ENCODE measurements at places on chromosomes 12 and 14. TPM values are rescaled to one million over a fixed set of nuclear protein-coding genes. Genes with fewer than 3 reads are reported as not detected.

- no peak for DNase-seq
These were observed 240.0 kb downstream of the AACS start for GRCh38 chr12:125305231-125305630.

GRCh38 chr12:55001198-55001868 is 16.8 kb upstream of the TESPA1 start:
- DNase-seq: no peak

GRCh38 chr12:49800421-49801140 is 27.6 kb downstream of the NCKAP5L start:
- no peak for DNase-seq

DNA sequence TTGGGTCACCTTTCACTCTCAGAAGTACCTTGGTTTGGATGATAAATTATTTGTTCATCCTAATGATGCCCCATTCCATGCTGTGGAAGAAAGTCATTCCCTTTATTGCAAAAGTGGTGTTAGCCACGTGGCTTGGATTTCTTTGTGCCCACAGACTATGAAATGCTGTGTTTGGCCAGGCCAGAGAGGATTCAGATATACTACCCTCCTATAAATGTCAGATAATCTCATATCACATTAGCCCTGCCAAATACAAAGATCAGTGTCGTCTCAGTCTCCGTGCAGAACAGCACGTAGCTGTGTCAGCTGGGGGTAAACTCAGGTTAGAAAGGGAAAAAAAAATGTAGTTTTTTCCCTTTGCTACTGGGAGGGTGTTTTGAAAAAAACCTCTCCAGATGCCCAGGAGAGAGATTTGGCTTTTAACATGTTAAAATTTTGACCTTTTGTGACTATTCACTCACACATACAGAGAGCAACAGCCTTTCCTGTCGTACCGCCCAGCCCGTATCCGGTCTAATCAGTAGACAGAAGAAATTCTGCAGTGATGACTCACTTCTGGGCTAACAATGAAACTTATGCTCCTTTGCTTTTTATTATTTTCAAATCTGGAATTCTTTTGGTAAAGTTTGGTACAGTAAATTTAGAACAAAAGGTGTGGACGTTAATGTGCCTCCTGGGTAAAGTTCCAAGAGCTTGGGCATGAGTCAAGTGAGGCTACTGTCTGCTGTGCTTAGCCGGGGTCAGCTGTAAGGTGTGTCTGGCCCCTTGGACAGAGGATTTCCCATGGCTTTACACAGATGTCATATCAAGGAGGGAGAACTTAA is 8.5 kb upstream of the PTPRB start:
- peak; percentile 41 for DNase-seq

DNA sequence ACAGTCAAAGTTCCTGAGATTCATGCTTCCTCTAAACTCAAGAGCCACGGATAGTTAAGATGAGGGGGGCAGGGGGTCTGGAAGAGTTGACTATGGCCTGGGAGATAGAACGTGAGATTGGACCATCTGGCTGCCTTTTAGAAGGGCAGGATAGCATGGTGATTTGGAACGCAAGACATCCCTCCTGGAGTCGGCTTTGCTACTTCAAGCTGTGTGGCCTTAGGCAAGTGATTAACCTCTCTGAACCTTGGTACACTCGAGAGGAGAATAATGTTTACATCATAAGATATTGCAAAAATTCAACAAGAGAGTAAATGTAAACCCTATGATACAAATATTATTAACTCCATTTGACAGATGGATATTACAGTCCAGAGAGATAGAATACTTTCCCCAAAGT is 49.7 kb downstream of the RPH3A start:
- DNase-seq: no peak

DNA sequence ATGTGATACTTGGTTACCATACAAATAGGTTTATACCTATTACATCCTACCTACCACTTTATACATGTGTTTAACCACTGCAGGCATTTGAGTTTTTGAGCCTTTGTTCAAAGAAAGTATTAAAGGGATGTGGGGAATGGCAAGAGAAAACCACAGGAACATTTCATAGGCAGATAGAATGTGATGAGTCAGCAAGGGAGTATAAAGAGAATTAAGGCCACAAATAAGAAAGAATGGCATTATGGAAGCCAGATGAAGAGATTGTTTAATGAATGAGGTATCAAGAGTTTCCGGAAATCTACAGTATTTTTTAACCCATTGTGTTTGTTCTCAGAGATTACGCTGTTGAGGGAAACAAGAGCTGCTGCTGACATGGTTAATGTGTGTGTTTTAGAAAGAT is 66.9 kb downstream of the METTL25 start:
- no peak for DNase-seq

- DNase-seq: peak; percentile 30
These were observed 707 bp downstream of the CPSF6 start for GRCh38 chr12:69239922-69240630.

DNA sequence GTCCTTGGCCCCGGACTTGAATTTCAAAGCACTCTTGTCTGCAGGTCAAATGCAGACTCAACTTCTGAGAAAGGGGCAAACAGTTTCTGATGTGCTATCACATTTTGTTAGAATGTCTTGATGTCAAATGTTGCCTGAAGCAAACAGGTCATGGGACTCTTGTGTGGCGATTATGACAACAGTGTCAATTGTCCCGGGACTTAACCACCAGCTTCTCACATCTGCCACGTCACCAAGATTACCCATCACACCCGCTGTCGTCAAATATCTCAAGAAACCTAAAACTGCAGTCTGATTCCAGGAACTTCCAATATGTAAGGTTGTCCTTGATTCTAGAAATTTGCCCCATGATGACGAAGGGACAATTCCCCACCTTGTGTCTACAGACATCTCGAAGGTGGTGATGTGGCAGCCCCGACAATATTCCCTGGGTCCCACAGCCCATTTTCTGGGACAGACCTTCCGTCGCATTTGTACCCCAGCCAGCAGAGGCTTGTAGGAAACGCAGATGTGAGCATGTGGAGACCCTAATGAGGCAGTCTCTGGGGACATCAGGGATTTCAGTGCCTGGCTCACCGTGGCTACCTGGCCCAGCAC is 21.3 kb downstream of the LRTM2 start:
- DNase-seq: no peak

- no peak for DNase-seq
These were observed 227.3 kb upstream of the USP15 start for GRCh38 chr12:62032870-62033269.

GRCh38 chr12:57726884-57727757 is 11.4 kb downstream of the AGAP2 start:
- peak; percentile 65 for DNase-seq

- no peak for DNase-seq
These were observed 27.1 kb upstream of the C12orf71 start for GRCh38 chr12:27109334-27110028.

DNA sequence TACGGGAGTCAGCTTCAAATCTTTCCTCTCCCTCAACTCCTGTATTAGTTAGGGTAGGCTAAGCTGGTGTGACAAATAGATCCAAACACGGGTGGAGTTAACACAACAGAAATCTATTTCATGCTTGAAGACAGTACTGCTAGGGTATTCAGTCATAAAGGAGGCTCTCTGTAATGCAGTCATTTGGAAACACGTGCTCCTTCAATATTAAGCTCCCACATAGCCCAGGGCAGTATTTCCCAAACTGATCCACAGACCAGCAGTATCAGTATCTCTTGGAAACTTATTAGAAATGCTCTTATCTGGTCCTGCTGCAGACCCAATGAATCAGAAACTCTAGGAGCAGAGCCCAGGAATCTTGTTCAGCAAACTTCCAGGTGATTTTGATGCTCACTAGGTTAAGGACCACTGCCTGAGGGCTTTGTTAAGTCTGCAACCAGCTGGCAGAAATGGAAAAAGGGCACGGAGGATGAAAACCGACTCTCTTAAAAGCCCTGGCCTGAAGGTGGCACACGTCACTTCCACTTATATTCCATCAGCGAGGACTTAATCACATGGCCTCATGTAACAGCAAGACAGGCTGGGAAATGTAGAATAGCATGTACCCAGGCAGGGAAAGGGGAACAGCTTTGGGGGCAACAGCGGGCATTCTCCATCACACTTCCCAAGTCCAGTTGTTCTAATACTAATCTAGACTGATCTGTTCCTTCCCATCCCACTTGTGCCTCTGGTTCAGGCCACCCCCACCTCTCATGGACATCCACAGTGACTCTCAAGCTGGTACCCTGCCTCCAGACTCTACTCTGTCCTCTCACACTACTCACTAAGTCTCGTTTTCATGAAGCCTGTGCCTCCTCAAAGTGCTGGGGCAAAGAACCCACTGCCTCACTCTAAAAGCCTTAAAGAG is 38.2 kb upstream of the RIC8B start:
- DNase-seq: no peak

DNA sequence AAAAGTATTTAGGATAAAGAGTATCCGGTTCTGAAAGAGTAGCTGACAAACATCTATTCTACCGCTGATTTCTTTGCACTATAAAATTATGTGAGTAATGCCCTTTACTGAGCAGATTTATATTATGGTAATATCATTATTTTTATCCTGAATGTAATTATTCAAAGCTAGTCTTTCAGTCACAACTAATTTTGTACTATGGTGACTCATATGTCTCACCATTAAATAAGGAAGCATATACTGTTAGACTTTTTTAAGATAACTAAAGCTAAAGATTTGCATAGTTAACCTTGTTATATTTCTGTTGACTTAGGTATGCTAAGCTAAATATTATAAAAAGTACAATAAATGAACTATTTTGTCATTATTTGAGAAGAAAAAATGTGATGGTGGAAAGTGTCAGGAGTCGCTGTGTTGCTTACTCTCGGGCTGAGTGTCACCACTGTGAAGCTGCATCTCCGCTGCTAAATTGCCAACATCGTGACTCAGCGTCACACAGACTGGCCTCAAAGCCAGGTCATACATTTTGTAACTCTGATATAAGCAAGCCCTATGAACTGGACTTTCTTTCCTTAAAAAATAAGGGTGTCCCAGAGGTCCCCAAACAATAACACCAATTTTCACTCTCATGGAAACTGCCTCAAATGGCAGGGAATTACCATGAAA is 69.1 kb upstream of the SSTR1 start:
- no peak for DNase-seq

- no peak for DNase-seq
These were observed 7.9 kb upstream of the TMBIM6 start for GRCh38 chr12:49733219-49734017.

- no peak for DNase-seq
These were observed 19.7 kb downstream of the SOAT2 start for GRCh38 chr12:53122961-53123468.

- DNase-seq: no peak
These were observed 9.7 kb downstream of the SLC4A8 start for GRCh38 chr12:51434305-51434704.

- no peak for DNase-seq
These were observed 104.0 kb upstream of the ATF1 start for GRCh38 chr12:50659690-50660424.

- no peak for DNase-seq
These were observed 11.5 kb downstream of the TCL1B start for GRCh38 chr14:95697764-95698163.

DNA sequence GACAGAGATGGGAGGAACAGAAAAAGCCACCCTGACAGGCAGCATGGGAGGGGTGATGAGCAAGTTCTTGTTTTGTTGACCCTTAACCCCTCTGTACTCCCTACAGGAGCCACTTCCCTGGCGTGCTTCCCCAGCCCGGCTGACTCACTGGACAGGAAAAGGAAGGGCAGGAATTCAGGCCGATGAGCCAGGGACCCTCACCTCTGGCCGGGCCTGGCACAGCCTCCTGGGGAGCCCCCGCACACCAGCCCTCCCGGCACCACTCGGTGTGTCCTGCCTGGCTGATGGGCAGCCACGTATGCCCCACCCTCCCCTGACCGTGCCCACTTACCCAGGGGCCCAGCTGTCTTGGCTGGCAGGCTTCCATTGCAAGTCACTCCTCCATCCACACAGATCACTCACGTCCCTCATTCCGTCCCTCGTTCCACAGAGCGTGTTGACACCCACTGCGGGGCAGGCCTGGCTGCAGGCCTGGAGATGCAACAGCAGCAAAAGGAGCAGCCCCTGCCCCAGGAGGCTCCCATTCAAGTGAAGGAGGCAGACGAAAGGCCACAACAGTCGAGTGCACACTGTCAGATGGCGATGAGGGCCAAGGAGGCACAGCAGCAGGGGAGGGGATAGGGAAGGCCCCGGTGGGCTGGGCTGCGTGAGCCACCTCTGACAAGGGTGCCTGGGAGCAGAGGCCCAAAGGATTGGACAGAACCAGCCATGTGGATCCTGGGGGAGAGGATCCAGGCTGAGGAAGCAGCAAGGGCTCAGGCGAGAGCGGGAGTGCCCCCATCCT is 19.7 kb upstream of the CD9 start:
- peak; percentile 74 for DNase-seq

DNA sequence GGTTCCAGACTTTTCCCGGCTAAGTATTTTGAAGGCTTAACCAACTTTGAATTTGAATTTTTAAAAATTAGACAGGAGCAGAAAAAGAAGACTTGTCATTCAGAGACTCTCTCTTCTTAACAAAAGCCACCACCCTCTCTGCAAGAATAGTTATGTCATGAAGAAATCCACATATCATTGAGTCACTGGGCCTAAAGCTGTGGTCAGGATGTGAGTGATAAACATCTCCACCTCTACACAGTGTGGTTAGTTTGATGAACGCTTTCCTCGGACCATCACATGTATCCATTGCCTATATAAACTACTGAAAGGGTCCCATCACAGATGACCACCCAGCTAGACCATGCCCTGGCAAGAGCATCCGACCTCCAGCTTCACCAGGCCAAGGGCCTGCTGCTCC is 226.1 kb downstream of the KSR2 start:
- DNase-seq: no peak

DNA sequence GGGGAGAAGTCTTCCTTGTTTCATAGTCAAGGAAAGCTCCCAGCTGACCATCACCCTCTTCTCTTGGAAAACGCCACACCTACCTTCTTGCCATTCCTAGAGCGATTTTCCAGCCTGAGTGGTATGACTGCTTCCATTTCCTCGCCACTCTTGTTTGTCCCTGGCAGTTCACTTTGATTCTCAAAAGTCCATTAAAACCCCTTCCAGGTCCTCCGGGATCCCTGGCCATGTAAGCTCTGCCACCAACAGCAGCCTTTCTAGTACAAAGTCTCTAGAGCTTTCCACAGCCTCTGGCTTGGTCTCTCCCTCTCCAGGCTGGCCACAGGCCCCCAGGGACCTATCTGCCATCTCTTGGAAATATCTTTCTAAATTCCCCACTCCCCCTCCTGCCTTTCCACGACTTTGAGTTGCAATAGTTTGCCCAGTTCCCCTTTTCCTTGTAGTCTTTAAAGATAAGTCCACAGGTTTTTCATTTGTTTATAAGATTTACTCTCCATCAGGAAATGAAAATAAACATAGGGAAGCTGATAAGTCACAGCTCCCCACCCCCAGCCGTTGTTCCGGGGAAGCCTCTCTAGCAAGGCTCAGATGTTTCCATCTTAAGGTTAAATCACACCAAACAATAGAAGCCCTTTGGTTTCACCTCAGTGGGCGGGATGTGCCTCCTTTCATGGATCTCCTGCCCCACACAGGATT is 42.9 kb upstream of the SINHCAF start:
- DNase-seq: no peak

LTBP2 gene
- 3.5 TPM for polyA plus RNA-seq

RPGRIP1 gene
- polyA plus RNA-seq: 0.73 TPM

ARG2 gene
- 42.4 TPM for polyA plus RNA-seq

CLEC12A gene
- 0.94 TPM for polyA plus RNA-seq

ARID4A gene
- polyA plus RNA-seq: 2.7 TPM

POTEM gene
- polyA plus RNA-seq: not detected

SLC5A8 gene
- polyA plus RNA-seq: not detected

ZDHHC22 gene
- not detected for polyA plus RNA-seq

XRCC3 gene
- polyA plus RNA-seq: 2.0 TPM

MYRFL gene
- polyA plus RNA-seq: 0.10 TPM

C12orf60 gene
- 5.5 TPM for polyA plus RNA-seq

BRMS1L gene
- polyA plus RNA-seq: 2.9 TPM

GDF11 gene
- polyA plus RNA-seq: 8.3 TPM

Data from heart right ventricle (tissue), 16 donors.